ENCODE measurements at places on chromosomes 12 and 14. TPM values are rescaled to one million over a fixed set of nuclear protein-coding genes. Genes with fewer than 3 reads are reported as not detected.

Gene TAS2R30
- total RNA-seq, result 3.5 TPM

Gene SLCO1B3
- total RNA-seq, result not detected

Gene DTX1
- 5.9 TPM for total RNA-seq

Gene IL22
- not detected for total RNA-seq

Gene DNAI7
- not detected for total RNA-seq

Gene BORCS5
- 15.0 TPM for total RNA-seq

Gene ACACB
- total RNA-seq, result 54.4 TPM

Gene KLHDC2
- 65.2 TPM for total RNA-seq

Gene PPP1R1A
- 30.0 TPM for total RNA-seq

Gene BDKRB1
- total RNA-seq, result 10.6 TPM

Gene FOXA1
- total RNA-seq, result 21.1 TPM

Gene MSI1
- total RNA-seq, result 3.7 TPM

Gene TOGARAM1
- 14.8 TPM for total RNA-seq

Gene DACT1
- total RNA-seq, result 3.0 TPM

Gene LRFN5
- total RNA-seq, result 4.1 TPM

Gene GDF11
- total RNA-seq, result 2.8 TPM

Gene NXPH4
- total RNA-seq, result 0.25 TPM

Gene SERPINA4
- total RNA-seq, result not detected

Gene STAC3
- total RNA-seq, result 4.3 TPM

Gene MBIP
- total RNA-seq, result 20.6 TPM

Gene DIO2
- 1.3 TPM for total RNA-seq

Gene KITLG
- 96.2 TPM for total RNA-seq

Gene LRRC43
- total RNA-seq, result not detected

Gene TSPAN8
- 1,460 TPM for total RNA-seq

Gene INHBE
- total RNA-seq, result not detected

Gene TMEM19
- total RNA-seq, result 37.3 TPM

Gene SERPINA3
- 3.1 TPM for total RNA-seq

Gene KRT4
- total RNA-seq, result not detected

Gene REM2
- total RNA-seq, result 0.51 TPM

Gene CLEC9A
- 0.47 TPM for total RNA-seq

Gene APOLD1
- 12.9 TPM for total RNA-seq

Gene DTX3
- 65.5 TPM for total RNA-seq

Gene BBS10
- 2.5 TPM for total RNA-seq

Gene SELPLG
- 6.5 TPM for total RNA-seq

Gene LRRC10
- not detected for total RNA-seq

Gene SLC25A47
- 0.17 TPM for total RNA-seq

Gene C12orf50
- total RNA-seq, result 0.06 TPM

Gene NPFF
- not detected for total RNA-seq

Gene ATP5F1B
- 874 TPM for total RNA-seq

Gene PMCH
- not detected for total RNA-seq

Gene AVPR1A
- 1.1 TPM for total RNA-seq

Gene CLEC6A
- total RNA-seq, result not detected

Gene OR4K1
- not detected for total RNA-seq

Gene CATSPERB
- 7.0 TPM for total RNA-seq

Gene TSHR
- total RNA-seq, result not detected

Gene MYO1H
- not detected for total RNA-seq
